Fibroblast of mammary gland (primary cell): ENCODE measurements at places on chromosomes 5 and 9.

DNA sequence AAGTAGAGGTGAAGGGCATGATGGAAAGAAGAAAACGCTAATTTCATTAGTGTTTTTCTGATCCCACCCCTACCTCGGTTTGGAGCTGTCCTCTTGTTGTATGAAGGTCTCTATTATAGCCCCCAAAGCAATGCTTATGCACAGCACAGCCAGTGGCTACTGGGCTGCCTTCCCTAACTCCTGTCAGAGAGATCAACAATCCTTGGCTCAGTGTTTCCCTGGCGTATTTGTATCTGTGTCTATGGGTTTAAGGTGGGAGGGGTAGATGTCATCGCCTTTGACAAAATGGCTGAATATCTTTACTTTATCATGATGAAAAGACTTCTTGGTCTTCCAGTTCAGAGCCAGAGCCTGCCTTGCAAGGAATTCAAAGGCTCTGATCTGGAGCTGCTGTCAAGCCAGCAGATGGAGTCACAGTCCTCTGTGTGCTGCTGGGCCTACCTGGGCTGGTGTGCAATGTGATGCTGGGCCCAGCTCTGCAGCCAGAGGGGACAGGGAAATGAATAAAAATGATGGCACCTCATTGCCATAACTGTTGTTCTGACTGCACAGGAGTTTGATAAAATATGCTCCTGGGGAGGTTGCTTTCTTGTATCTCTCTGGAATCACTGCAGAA is 20.1 kb upstream of the HSPA9 start:
- DNase-seq = no peak

- DNase-seq = no peak
These were observed 165.4 kb upstream of the RAI14 start for GRCh38 chr5:34490506-34491250.

- DNase-seq = no peak
These were observed at the start of gene SLC6A18 for GRCh38 chr5:1225081-1225480. Gene SLC6A18 (plus strand): TSS chr5:1225381. CDS start chr5:1225478, 97 bp downstream.

- no peak for DNase-seq
These were observed 16.7 kb downstream of the CEP78 start for GRCh38 chr9:78252616-78253015.

- peak; percentile 75 for DNase-seq
These were observed 49.1 kb downstream of the NXNL2 start for GRCh38 chr9:88583901-88584596.

DNA sequence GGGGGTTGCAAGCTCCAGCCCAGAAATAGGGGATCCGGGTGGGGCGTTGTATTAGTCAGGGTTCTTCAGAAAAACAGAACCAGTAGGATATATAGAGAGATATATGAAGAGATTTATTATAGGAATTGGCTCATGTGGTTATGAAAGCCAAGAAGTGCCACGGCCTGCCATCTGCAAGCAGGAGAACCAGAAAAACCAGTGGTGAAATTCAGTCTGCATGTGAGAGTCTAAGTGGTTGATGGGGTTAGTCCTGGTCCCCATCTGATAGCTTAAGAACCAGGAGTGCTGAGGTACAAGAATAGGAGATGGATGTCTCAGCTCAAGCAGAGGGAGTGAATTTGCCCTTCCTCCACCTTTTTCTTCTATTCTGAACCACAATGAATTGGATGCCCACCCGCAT is 123.4 kb upstream of the APC start:
- no peak for DNase-seq

DNA sequence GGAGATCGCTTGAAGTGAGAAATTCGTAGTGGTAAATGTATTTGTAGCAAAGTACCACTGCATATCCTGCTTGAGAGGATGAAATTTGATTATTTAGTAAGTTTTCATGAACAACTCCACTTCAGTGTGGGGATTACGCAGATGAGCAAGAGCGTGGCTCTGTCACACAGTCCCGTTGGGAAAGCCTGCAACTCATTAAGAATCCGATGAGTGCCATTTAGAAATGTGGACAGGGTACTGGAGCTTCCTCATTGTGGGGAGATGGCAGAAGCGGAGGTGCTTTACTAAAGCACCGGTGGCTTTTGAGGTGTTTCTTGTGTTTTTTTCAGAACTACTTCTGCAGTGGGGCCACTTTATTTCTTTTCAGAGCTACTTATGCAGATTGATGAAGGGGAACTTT is 1.4 kb downstream of the TJP2 start:
- peak; percentile 61 for DNase-seq

- DNase-seq = no peak
These were observed 394.2 kb upstream of the PAPPA start for GRCh38 chr9:115759426-115759825.

DNA sequence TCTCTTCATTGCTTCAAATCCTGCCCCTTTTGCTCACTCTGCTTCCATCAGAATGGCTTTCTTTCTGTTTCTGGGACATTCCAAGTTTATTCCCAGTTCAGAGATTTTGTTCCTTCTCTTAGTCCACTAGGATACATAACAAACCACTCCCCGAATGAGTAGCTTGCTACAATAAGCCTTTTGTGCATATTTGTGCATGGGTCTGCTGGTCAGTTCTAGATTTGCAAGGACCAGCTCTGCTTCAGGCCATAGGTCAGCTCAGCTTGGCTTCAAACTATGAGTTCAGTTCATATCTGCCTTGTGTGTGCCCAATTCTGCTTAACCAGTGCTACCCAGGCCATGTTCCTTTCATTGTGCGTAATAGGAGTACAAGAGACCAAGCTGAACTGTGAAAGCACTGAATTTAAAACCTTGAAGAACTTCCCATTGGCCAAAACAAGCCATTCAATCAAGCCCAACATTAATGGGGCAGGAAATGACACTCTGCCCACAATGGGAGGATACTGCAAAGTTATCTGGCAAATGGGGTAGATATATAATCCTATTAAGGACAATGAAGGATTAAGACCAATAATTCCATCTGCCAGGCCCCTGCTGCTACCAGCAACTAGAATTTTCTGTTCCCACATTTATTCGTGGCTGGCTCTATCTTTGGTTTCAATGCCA is 328.8 kb downstream of the PRELID2 start:
- no peak for DNase-seq

- no peak for DNase-seq
These were observed 109.9 kb downstream of the RFX3 start for GRCh38 chr9:3415906-3416305.

DNA sequence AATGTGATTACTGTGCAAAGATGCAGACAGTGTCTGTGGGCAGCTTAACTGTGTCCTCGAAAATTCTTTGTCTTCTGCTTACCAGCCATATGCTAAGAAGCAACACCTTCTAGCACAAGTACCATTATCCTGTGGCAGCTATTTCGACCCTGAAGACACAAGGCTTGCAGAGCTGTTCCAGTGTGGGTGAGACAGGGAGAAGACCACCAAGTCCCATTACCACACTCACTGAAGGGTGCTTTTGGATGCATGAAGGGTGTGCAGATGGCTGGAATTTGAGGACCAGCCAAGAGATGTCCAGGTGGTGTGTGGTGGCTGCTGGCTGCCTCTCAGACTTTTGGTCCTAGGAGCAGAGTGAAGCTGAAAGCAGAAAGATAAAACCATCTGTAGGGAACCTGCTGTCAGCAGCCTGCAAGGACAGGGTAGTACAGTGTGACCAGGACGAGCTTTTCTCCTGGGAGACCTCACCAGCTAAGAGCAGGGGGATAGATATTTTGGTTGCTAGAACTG is 161.8 kb downstream of the ICE1 start:
- DNase-seq = no peak

DNA sequence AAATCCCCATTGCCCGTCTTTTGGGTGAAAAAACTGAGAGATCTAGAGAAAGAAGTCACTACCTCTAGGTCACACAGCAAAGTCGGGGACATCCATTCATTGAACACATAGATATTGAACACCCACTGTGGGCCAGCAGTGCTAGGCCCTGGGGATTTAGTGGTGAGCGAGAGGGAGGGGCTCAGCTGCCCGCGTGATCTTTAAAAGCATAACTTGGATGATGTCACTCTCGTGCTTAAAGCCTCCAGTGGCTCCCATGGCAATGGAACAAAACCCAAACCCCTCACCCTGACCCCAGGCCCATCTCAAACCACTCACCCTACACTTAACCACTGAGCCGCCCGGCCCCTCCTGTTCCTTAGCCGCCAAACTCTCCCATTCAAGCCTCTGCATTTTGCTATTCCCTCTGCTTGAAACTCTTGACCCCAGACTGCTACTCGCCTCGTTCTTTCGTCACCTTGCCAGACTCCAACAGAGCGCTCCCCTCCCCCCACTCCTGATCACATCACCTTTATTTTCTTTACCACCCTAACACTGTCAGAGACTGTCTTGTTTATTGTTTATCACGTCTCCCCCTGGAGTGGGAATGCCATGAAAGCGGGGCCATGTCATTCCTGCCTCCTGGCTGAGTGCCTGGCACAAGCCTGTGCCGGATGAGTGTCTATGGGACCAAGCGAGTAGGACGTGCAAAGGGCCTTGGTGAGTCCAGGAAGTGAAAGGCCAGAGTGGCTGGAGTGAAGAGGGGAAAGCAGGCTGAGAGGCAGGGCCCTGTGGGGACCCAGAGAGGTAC is 710 bp upstream of the PIP5KL1 start:
- peak; percentile 86 for DNase-seq

GRCh38 chr5:154868702-154869101 is 10.3 kb downstream of the CNOT8 start:
- DNase-seq = peak; percentile 25

DNA sequence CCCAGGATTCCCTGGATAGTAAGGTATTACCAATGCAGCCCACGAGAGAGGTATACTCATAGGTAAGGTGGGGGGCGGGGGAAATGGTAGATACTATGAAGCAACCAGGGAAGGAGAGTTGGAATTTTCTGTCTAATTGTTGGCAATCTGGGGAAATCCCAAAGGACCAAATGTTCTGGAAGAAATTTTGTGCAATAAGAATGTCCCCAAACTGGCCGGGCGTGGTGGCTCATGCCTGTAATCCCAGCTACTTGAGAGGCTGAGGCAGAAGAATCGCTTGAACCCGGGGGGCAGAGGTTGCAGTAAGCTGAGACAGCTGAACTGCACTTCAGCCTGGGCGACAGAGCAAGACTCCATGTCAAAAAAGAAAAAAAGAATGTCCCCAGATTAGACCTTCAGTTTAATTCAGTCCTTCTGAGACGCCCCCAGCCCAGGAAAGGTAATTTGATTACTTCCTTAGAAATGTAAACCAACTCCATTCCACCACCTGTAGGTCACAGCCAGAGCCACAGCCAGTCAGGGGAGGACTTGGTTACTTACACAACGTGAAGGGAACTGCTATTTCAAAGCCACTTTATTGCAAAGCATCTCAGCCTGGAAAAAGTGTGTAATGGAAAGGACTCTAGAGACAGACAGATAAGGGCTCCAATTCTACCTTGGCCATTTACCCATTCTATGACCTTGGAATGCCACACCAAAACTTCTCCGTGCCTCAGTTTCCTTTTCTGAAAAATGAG is 50.0 kb upstream of the KLF4 start:
- DNase-seq = no peak
